CD4-positive, alpha-beta T cell treated with Interleukin-4 for 4 hours (primary cell): ENCODE measurements at places on chromosomes 4 and X.

DNA sequence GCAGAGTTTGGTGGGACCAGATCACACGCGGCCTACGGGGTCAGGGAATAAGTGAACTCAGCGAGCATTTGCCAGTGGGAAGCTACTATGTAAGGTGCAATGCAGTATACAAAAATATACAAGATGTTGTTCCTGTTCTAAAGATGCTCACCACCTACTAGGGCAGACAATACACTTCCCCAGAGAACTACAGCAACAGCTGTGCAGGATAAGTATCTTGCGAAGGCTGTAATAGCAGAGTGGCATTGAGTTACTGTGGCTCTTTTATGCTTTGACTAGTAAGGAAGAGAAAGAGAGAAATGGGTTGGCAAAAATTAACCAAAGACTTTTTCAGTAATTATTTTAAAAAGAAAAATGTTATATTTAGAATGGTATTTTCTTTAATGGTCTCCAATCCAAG, 61.2 kb downstream of the CDS1 start:
- DNase-seq: no peak

DNA sequence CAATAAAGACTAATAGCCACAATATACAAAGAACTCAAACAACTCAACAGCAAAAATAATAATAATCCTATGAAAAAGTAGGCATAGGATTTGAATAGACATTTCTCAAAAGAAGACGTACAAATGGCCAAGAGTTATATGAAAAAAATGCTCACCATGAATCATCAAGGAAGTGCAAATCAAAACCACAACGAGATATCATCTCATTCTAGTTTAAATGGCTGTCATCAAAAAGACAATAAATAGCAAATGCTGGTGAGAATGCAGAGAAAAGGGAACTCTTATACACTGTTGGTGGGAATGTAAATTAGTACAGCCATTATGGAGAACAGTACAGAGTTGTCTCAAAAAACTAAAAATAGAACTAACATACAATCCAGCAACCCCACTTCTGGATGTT, 18.8 kb downstream of the TLR6 start:
- DNase-seq: peak; percentile 58

DNA sequence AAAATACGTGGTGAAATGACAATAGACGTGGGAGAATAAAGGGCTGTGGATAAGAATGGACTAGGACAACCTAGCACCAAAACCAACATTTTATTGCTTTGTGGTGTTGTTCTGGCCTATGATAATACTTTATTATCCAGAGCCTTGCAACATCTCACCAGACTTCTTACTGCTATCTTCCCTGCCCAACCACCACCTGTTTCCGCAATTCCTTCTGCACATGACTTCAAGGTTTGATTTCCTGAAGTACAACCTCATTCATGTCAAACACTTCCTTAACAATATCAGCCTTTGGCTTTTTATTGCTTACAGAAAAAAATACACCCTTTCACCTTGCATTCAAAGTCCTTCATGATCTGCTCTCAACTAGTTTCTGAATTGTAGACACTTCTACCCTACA, 84.8 kb downstream of the RTL3 start:
- no peak for DNase-seq

DNA sequence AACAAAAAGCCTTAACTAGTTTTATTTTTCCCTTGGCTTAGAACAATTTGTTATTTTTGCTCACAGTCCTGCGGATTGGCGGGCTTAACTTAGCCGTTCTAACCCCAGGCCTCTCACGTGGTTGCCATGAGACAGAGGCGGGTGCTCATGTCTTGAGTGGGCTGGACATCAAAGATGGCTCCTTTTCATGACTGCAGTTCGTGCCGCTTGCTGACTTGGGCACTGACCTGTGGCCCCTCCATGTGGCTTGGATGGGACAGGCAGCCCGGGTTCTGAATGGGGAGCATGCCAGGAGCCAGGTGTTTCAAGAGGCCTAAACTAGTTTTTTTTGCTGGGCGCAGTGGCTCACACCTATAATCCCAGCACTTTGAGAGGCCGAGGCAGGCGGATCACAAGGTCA, 40.7 kb downstream of the CDS1 start:
- DNase-seq: no peak

- DNase-seq: no peak
Observed at GRCh38 chr4:37324546-37324945, 80.0 kb downstream of the NWD2 start.

GRCh38 chr4:183959319-183960045, 54.4 kb downstream of the STOX2 start:
- DNase-seq: no peak

DNA sequence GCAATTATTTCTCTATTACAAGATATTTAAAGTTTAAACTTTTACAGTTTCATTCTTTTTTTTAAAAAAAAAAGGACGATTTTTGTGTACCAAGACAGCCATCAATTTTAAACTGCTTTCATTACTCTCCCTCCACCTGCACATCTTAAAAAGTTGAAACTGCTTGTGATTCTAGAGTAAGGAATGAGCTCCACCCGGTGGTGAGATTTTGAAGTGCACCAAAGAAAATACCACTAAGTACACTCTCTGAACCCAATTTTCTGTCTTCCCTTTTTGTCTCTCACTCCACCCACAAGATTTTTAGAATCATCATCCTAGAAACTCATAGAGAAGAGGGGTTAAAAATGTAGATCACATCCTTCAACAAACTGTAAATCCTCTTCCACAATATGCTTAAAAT, 91.3 kb upstream of the WDR44 start:
- DNase-seq: peak; percentile 32

DNA sequence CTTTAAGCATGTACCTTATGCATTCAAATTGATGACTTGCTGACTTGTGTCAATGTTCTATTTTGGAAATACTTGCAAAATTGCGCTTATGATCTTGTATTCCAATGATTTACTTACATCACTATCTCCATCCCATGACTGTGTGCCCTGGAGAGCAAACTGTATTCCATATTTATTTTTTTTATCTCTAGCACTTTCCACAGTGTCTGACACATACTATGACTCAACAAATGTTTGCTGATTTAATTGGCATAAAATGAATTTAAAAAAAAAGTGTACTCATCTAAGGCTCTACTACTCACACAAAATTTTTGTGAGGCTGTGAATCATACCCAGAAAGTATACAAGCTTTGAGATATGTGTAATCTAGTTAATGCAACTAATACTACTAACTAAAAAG, 1066.8 kb upstream of the ADGRL3 start:
- no peak for DNase-seq

DNA sequence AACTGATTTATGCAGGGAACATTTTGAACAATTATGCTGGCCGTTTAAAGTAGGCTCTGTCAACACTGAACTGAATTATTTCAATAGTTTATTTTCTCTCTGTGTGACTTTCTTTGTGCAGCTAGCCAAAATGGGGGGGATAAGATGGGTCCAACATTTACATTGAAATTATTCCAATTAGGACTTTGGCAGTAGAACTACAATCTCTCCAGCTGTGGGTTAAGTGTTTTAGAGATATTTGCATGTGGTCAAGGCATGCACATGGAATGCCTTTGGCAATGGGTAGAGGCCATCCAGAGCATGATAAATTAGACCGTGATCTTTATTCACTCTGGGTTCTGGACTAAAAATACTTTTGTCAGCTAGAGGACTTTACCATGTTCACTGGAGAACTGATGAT, 107.9 kb upstream of the ELOVL6 start:
- DNase-seq: no peak

GRCh38 chr4:27272217-27272616, 411.6 kb downstream of the STIM2 start:
- no peak for DNase-seq

DNA sequence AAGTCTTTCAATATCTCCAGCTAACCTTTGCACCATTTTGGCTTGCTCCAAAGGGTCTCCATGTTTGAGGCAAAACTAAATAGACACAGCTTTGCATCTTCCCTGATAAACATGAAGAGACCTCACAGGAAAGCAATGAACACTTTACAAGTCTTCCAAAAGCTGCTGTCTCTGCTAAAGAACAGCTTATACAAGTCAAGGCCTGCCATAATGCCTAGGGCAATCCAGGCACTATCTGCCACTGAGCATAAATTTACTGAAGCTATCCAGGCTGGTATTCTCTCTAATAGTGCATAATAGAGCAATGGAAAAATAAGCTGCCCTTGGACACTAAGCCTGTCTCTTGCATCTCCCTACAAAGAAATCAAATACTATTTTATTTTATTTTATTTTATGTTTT, 60.1 kb upstream of the S100G start:
- DNase-seq: no peak

GRCh38 chrX:34132028-34132427, at the start of gene FAM47A:
Gene FAM47A, minus strand, starts transcription at chrX:34132314. Its CDS starts 36 bp downstream, at chrX:34132278.
- no peak for DNase-seq

GRCh38 chr4:159859656-159860148, 756.8 kb downstream of the RAPGEF2 start:
- no peak for DNase-seq

DNA sequence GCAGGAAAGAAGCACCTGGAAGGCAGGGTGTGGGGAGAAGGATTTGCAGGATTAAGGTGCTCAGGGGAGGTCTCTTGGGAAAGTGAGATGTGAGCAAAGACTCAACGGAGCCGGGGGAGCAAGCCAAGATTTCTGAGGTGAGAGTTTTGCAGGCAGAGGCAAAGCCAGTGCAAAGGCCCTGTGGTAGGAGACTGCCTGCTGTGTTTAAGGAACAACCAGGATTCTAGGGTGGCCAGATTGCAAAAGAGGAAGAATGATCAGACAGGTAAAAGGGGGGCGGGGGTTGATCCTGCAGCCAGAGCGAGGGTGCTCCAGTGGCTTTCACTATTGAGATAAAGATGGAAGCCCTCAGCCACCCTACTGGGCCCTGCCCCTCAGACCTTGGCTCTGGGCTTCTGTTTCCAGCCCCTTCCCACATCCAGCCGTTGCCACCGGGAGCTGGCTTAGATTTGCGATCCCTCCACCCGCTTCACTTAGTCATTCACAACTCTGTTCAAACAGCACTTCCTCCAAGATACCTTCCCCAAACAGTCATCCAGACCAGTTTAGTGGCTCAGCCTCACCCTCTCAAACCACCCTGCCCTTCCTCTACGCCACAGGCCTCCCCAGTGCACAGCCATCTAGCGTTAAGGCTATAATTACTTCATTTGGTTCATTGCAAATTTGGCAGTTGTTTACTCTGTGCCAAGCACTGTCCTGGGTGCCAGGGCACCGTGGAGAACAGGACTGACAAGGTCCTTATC, 23.3 kb upstream of the BCOR start:
- DNase-seq: no peak
